ENCODE measurements at places on chromosomes 4 and X. TPM values are rescaled to one million over a fixed set of nuclear protein-coding genes. Genes with fewer than 3 reads are reported as not detected.
A peak's percentile ranks its signal among the peaks of the same experiment; 100 is the strongest.

CLDN34 gene
- 0.26 TPM for polyA plus RNA-seq

ANOS1 gene
- 48.3 TPM for polyA plus RNA-seq

NXT2 gene
- polyA plus RNA-seq = 25.2 TPM

ZNF732 gene
- 1.5 TPM for polyA plus RNA-seq

FAM9C gene
- polyA plus RNA-seq = 0.19 TPM

CAMK2D gene
- 72.3 TPM for polyA plus RNA-seq

PABPC1L2B gene
- polyA plus RNA-seq = not detected

DNA sequence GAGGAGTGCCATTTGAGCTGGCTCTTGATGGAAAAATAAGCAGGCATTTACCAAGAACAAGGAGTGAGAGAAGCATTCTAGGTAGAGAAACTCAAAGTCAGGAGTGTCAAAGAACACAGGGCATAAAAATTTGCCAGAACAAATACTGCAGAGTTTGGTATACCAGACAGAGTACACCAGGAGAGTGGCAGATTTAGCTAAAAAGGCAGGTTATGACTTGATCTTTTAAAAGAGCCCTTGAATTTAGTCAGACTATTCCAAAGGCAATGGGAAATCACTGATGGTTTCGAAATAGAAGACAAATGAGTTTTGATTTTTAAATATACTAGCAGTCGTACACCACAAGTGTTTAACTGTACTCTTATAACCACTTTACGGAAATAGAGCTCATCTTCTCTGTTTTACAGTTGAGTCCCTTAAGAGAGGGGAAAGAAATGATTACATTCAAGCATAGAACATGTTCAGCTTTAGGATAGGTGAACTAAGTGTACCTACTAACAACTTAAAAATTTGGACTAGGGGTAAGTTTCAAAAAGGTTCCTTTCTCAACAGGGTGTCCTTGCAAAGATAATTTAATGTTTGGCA, 10.2 kb downstream of the UBE2D3 start:
- no peak for DNase-seq

- DNase-seq = no peak
Observed at GRCh38 chrX:119177278-119177677, 49.7 kb upstream of the KIAA1210 start.

- no peak for DNase-seq
Observed at GRCh38 chr4:2177443-2178093, 64.4 kb downstream of the HAUS3 start.

DNA sequence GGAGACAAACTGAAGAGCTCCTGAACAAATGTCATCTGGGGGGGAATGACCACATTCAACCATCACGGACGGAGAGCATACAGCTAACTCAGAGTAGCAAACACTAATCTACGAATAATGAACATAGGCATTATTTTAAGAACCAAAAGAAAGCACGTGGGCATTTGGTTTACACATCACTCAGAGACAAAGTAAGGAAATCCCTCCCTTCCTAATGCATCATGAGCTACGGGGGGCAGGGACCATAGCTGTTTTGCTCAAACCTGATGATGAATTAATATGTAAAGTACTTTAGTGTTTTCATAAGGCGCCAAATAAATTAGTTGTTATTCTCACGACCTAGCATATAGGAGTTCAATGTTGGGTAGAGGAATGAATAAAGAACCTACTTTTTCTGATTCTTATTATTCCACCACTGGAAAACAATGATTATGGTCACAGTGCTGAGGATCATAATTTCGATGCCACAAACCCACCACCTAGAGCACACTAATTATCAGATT, 11.7 kb upstream of the TMEM156 start:
- peak; percentile 24 for DNase-seq

DNA sequence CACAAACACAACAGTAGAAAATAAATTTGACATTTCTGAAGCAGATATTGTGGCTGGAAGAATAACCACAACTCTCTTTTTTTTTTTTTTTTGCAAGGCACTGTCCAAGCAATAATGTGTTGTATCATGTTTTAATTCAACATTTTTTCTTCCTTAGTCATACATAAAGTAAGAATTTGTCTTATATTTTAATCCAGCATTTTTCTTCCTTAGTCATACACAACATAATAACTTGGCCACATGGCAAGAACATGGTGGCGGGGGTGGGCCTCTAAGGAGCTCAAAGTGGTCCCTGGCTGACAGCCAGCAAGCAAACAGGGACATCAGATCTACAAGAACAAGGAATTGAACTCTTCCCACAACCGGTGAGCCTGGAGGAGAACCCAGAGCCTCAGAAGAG, 20.2 kb downstream of the FBXW7 start:
- DNase-seq = no peak

DNA sequence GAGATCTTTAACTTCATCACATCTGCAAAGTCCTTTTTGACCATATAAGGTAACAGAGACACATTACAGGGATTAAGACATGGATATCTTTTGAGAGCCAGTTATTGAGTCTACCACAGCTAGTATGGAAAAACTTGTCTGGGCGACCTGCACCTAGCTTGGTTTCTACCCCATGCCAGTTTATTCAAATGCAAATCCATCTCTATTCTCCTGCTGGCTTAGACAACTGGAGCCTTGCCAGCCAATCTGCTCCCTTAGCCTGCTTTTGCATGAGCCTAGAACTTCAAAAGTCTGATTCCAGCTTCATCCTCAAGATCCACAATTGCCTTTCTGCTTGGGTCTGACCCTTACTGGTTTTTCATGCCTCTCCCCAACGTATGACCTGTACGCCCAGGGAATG, 212.0 kb upstream of the AFF2 start:
- DNase-seq = no peak

DNA sequence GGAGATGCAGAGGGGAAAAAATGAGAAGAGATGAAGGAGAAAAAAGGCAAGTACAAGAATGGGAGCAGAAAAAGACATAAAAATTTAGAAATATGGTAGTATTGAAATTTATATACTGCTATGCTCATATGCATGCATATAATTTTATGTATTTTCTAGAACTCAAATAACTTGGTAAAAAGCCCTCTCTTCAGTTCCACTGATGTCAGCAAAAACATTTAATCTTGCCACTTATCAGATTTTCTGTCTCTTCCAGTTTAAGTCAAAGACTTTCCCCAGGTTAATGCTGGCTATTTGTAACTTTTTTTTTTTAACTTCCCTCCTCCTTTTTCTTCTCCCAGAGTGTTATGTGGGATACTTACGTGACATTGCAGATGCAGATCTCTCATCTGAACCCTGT, 617.5 kb upstream of the CPEB2 start:
- no peak for DNase-seq

- no peak for DNase-seq
Observed at GRCh38 chrX:69161786-69162349, 3.4 kb downstream of the PJA1 start.
